ENCODE measurements at places on chromosomes 12 and 14.

DNA sequence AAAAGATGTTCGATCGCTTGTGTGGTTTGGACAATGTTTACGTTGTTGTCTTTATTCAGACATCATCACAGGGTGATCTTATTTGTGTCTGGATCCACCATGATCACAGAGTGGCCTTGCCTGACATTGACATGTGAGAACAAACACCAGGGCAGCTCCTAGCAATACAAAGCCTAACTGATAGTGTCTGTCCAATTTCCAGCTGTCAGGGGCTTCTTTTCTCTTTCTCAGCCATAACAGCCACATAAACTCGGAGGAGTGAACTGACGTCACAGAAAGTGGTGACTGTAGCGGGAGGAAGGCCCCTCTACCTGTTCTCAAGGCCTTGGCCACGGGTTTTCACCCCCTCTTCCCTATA, 5.8 kb upstream of the SLC6A13 start:
- DNase-seq, result no peak

GRCh38 chr14:105489542-105490266, 1.3 kb upstream of the TEDC1 start:
- peak; percentile 75 for DNase-seq

DNA sequence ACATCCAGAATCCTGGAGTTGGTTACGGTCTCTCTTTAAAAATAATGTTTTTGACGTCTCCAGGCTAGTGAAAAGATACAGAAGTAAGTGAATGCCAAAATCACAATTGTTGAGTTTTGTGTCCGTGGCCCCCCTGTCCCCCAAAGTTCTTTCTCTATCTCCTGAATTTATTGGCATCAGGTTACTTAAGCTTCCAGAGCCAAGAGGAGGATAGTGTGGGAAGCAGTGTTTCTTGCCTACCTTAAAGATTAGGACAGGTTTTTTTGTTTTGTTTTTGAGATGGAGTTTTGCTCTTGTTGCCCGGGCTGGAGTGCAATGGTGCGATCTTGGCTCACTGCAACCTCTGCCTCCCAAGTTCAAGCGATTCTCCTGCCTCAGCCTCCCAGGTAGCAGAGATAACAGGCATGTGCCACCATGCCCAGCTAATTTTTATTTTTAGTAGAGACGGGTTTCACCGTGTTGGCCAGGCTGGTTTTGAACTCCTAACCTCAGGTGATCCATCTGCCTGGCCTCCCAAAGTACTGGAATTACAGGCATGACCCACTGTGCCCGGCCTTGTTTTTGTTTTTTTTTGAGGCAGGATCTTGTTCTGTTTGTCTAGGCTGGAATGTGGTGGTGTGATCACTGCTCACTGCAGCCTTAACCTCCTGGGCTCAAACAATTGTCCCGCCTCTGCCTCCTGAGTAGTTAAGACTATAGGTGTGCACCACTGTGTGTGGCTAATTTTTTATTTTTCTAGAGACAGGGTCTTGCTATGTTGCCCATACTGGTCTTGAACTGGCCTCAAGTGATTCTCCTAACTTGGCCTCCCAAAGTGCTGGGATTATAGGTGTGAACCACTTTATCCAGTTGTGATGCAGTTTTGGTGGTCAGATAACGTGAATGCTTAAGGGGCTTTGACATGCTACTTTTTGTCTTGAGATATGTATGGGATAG, 5.4 kb downstream of the SRSF5 start:
- DNase-seq, result no peak

GRCh38 chr14:69662636-69663299, 51.4 kb downstream of the SUSD6 start:
- no peak for DNase-seq

- no peak for DNase-seq
These were observed 12.7 kb upstream of the WDR89 start for GRCh38 chr14:63654346-63654745.

Data from T-helper 1 cell (primary cell).